ENCODE measurements at places on chromosomes 1 and 21. TPM values are rescaled to one million over a fixed set of nuclear protein-coding genes. Genes with fewer than 3 reads are reported as not detected.

DNA sequence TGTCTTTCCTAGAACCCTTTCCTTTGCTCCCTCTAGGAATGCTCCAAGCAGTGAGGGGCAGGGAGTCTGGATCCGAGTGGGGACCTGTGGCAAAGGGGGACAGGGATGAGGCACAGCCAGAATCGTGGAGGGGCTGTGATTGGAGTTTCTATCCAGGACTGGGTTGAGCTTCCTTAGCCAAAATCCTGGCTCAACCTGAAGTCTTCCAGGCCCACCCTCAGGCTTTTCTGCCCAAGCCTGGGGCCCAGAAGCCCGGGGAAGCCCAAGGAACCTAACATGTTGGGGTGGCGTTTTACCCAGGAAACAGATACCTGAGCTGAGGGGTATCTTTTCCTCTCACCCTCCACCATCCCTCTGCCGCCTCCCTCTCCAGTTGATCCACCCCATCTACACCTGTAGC, 5.4 kb downstream of the MYOG start:
- DNase-seq: no peak

DNA sequence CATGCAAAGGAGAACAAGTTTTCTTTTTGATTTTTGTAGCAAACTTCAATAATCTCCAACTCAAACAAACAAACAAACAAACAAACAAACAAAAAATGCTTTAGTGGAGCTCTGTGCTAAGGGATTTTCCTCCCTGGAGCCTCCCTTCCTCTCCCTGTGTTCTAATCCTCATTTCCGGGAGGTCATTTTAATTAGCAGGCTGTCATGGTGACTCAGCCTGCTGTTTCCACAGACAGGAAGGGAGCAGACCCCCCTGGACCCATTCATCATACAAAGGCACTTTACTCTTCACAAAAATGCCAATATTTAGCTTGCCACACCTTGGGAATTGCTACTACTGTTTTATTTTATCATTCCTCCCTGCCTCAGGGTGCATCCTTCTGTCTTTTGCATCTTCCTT, 61.0 kb upstream of the SPATA6 start:
- DNase-seq: no peak

- peak; percentile 86 for DNase-seq
Observed at GRCh38 chr1:46166521-46167462, 8.1 kb upstream of the TSPAN1 start.

DNA sequence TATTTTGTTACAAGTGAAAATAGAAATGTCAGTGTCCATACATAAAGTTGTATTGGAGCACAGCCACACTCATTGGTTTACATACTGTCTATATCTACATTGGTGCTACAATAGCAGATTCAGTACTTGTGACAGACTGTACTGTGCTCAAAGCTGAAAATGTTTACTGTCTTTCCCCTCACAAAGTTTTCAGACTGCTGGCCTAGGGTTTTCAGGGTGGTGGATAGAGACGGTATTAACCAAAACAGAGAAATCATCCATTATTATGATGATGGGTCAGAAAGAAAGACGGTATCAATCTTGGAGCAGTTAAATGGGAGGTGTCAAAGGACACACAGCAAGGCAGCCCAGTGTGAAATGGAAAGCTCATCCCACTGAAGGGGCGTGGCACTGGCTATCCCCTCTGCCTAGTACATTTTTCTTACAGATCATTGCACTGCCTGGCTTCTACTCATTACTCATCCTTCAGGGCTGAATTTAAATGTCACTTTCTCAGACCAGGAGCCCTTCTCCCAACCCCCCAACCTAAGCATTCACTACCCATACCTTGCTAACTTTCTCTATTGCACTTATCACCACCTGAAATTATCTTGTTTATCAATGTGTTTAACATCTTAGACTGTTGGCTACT, 10.2 kb downstream of the JAK1 start:
- DNase-seq: no peak

DNA sequence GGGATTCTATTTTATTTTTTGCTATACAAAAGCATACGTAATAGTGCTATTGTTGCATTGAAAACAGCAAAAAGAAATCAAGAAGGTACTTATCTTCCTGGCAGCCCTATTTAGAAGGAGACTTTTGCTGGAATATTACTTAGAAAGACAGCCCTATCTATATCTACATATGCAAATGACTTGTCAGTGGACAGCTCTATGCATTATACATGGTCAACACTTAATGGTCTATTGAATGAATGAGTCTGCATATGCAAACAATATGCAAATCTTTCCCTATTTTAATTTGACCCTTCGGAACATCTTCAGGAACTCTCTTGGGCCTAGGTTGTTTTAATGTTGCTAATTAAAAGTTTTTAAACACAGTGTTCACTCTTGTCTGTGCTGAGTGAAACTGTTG, 110.8 kb downstream of the PLXNA2 start:
- DNase-seq: no peak

DNA sequence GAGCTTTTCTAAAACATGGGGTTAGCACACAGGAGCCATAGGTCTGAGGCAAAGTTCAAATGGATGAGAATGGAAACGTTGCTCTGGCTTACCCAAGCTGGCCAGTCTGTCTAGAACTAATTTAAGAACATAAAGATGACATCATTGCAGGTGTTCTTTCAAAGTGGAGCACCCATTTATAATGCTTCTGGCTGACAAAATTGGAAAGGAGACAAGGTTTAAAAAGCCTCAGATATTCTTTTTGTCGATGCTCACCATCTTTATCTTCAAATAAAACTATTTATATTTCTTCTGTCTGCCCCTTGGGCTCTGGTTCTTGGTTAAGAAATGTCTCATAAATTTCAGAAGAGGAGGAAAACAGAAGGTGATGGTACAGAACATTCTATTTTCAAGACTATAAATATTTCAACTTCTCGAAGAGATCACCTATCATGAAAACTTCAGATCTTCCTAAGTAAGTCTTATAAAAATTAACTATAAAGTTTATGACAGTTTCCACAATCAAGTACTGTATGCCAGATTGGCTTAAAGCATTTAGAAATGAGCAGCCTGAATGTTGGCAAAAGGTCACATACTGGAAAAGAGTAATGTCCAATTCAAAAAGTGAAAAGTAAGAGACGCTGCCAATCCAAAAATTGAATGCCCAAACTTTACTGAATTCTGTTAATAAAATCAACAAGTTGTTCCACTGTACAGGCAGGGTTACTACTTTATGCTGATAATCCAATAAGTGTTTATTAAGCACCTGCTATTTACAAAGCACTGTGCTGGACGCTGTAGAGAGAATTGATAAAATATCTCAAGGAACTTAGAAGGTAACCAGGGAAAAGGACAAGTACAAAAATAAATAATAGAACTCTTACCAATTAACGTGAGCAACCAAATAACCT, 92.0 kb downstream of the ETS2 start:
- DNase-seq: no peak

GRCh38 chr1:37476460-37477197, 2.2 kb downstream of the ZC3H12A start:
- DNase-seq: peak; percentile 62

DNA sequence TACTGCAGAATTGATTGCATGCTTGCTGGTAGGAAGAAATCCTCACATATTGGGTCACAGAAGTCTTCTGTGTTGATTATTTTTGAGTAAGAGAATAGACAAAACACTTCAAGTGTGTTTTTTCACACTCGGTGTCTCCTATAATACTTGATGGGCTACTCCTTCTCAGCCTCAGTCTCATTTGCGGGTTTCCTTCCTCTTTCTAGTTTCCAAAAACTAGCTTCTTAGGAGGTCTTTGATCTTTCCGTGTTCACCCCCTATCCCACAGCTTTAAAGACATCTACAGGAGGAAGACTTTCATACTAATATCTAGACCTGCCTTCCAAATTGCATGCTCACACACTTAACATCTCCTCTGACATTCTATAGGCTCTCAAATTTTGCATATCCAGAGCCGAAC, 40.7 kb upstream of the NTPCR start:
- DNase-seq: no peak

DNA sequence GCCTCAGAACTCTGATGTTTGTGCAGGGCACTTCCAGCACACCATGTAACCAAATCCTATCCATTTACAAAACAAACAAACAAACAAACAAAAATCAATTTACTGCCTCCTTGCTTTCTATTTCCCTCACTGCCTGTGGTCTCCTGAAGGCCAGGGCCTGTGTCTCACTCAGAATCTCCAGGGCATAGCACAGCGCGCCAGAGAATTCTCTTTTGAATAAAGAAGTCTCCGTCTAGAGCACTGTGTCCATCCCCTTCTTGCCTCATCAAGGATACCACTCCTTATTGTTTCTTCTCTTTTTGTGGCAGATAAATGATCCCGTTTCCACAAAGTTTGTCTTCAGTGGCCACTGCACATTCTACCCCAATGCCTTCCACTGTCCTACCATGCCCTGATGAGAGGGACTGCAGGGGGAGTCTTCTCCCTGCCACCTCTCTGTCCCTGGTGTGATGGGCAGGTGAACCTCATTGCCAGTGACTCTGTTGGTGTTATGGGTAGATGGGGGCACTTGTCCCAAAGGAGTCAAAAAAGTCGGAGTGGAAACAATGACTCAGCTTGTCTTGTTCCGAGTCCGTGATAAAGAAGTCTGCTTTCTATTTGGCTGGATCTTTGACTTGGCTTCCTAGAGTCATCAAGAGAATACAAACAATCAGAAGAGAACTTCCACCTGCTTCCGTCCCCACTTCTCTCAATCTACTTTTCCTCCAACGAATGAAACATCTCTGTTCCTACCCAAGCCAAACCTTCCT, 30.0 kb downstream of the XCL2 start:
- no peak for DNase-seq

DNA sequence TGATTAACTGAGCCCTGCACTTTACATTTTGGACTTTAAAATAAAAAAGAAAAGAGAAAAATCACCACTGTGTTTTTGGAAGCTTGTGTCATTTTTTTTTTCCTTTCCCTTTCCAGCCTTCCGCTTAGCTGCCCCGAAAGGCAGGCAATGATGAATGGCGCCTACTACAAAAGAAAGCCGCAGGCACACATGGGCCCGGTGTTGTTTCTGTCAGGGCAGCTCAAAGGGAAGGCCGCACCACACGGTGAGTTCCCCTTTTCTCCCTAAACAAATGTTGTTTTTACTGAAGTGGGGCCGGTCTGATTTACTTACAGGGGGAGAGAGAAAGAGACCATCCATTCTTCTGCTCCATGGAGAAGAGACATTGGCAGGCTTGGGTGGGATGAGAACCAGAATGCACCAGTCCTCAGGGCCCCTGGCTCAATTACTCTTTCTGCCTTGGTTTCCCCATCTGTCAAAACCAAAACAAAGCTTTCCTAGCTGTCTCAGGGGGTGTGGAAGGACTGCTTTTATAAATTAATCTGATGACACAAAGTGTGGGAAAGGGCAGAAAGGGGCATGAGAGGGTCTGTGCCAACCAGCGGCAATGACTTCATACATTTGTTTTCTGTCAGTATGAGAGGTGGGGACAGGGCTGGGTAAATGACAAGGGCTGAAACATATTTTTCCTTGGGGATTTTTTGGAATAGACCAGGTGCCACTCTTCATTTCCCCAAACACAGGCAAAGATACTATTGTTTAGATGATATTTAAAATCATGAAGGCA, 91.4 kb upstream of the PLXNA2 start:
- no peak for DNase-seq

GRCh38 chr1:237478842-237479241, 411.9 kb downstream of the ZP4 start:
- DNase-seq: no peak

- DNase-seq: no peak
Observed at GRCh38 chr21:32914424-32915039, 111.2 kb upstream of the OLIG2 start.

DNA sequence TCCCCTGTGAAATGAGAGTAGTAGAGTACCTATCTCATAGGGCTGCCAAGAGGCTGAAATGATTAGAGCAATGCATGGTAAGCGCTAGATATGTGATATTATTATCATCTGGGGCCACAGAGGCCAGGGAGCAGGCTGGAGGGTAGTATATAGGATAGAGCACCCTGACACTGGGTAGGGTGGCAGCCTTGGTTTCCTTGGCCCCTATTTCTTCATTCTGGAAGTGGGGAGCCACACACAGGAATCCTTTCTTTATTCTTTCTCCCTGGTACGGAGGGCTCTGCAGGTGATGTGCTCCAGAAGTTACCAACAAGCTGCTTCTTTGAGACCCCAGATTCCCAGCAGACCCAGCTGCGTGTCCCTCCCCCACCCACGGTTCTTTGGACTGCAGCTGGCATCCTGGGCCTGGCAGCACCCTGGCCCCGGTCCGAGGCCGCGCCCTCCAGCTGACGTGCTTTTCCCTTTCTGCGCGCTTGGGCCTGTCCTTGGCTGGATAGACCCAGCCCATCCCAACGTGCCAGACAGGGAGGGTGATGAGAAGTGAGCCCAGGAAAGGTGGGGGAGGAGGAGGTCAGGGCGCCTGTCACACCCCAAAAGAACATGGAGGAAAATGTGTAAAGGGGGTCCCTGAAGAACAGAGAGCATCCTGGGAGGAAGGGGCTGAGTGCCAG, 18.2 kb downstream of the INAVA start:
- DNase-seq: no peak

- no peak for DNase-seq
Observed at GRCh38 chr21:27817074-27817473, 850.2 kb upstream of the ADAMTS5 start.

DNA sequence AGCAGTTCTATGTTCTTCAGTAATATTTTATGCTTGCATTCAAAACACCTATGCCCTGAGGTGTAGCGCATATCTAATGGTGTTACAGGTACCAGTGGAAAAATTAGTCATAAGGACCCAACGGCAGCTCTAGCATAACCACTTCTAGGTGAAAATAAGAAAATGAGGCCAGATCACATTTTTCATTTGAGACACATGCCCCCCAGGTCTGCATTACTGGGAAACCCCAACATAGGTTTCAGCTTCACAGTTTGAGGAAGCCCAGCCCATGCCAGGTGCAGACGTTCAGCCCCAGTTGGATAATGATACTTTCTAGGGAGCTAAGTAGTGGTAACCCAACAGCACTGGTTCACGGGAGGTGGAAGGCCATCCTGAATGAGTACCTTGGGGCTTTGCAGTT, 129.8 kb downstream of the CNIH3 start:
- no peak for DNase-seq

MIS18A gene
- total RNA-seq: 1.9 TPM

CTSE gene
- total RNA-seq: not detected

NUP133 gene
- 31.4 TPM for total RNA-seq

BEST4 gene
- 0.11 TPM for total RNA-seq

RPTN gene
- not detected for total RNA-seq

HUNK gene
- 0.07 TPM for total RNA-seq

LCE3E gene
- not detected for total RNA-seq

PLA2G2F gene
- not detected for total RNA-seq

SPATA21 gene
- not detected for total RNA-seq
